Fibroblast of lung (primary cell): ENCODE measurements at places on chromosomes 3 and 15.

- peak; percentile 73 for DNase-seq
These were observed 105.0 kb downstream of the KLHL25 start for GRCh38 chr15:85689729-85690128.

GRCh38 chr15:47486040-47486439 is 231.3 kb upstream of the SEMA6D start:
- peak; percentile 35 for DNase-seq

- DNase-seq = peak; percentile 96
These were observed 49.1 kb downstream of the DNASE1L3 start for GRCh38 chr3:58161435-58162398.

DNA sequence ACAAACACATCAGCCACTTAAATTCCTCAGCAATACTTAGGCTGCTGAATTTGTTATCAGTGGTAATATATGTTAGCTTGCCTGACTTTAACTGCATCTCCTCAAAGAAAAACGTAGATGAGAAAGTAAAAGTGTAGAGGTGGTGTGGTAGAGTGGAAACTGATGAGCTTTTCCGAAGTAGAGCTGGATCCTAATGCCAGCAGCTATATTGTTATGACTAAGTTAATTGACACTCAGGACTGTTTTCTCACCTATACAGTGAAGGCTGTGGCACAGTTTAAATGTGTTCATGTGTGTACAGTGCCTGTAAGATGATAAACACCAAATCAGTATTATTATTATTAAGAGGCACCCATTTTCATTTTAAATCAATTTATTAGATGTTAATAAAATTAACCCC is 174.9 kb downstream of the TNIK start:
- DNase-seq = no peak

DNA sequence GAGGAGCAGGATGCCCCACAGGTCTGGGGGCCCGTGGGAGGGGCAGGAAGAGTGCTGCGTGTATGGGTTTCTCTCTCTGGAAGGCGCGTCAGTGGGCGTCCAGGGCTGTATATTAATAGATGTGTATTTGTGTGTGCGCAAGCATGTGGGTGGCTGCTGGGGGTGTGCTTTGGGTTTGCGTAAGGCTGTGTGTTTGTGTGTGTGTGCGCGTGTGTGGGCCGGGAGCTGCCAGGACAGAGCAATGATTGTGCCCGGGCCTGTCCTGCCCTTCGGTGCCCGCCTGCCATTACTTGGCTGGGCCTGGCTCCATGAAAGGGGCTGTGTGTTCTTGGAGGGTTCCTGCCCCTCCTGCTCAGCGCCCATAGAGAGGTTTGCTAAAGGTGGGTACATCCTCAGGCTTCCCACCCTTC is 16.3 kb downstream of the CSPG4 start:
- DNase-seq = no peak

DNA sequence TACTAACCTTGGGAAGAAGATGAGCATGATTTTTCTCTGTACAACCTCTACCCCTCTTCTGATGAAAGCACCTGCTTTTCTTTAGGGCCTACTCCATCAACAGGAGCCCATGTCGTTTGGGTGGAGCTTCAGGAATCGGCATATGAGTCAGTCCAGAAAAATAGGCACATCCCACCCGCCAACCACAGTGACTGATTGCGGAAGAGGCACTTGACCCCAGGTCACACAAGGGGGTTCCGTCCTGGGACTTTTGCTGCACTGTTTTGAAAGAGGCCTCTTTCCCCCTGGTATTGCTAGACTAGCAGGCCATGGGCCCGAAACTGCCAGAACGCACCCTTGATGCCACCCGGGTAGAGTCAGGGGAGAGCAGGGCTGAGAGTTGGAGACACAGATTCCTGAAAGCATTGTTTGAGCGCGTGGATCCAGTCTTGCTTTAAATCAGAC is 19.3 kb upstream of the NRROS start:
- peak; percentile 14 for DNase-seq

- no peak for DNase-seq
These were observed 129.8 kb upstream of the MEF2A start for GRCh38 chr15:99435877-99436541.

DNA sequence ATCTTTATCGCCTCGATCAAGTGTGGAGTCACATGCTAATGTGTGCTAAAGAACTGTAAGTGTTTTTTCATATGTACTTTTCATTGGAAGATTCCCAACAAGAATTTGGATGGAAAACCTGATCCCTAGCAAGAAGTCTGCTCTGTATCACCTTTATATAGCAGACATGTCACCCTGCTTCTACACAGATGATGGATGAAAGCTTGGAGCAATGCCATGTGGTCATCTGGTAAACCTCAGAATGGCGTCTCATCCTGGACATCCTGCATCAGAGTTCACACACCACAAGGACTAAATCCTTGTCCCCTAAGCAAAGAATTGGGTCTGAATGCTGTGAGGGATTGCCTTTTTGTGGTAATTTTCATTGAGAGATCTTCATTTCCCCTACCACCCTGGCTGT is 42.1 kb upstream of the CTDSPL start:
- DNase-seq = peak; percentile 22

GRCh38 chr3:27712136-27713077 is 9.7 kb downstream of the EOMES start:
- peak; percentile 81 for DNase-seq

DNA sequence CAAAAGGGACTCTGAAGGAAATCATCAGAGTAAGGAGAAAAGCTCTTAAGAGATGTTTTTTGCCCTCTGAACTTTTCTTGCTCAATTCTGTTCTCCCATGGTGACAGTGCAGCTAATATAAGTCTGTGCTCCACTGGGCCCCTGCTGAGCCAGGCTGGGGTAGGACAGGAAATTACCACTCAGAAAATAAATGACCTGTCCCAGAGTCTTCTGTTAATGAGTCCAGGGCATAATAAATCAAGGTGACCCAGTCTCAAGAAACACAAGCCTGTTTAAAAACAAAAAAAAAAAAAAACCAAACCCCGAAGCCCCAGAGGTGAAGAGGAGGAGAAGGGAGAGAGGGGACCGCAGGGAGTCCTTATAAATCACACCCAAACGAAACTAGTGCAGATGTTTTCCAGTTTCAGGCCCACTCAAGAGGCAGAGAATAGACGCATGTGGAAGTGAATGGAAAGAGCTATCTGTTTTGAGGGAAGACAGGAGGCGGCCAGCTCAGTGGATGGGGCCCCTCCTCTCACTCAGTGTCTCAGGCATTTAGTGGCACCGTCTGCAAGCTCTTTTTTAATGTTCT is 59.8 kb upstream of the BOC start:
- DNase-seq = peak; percentile 43

DNA sequence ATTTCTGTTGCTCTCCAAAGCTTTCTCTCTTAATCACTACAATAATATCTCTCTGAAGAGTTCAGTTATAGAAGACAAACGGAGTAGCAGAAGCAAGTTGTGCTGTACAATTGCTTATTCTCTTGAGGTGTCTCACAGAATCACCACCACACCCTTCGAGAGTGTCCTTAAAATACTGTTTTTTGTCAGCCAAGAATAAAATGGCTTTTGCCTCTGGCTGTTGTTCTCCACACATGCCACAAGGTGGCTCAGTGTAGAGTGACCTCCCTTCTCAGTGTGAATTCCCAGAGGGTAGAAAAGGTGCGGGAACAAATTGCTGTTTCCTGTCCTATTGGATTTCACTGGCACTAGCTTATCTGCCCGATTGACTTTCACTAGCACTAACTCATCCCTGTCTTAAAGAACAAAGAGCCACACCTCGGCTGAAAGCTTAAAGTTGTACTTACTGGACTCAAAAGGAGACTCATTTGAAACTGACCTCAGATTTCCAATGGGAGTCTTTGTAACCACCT is 134.2 kb upstream of the SATB1 start:
- DNase-seq = peak; percentile 0

GRCh38 chr15:72380743-72381142 is 4.9 kb upstream of the HEXA start:
- DNase-seq = no peak

DNA sequence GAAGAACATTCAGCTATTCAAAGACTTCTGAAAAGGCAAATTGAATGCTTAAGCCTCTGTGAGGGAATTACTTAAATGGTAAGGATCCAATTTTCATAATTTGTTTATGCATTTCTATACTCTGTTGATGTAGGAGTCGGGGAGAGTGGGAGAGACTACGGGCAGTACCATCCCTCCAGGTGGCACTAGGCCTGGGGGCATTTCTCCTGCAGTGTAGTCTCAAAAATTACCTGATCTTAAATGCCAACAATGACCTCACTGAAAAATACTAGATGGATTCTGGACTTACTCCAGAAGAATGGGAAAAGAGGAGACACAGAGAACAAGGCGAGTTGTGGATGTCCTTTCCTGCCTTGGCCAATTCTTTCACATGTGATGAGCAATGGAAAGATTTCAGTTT is 77.8 kb upstream of the PLXND1 start:
- DNase-seq = no peak

DNA sequence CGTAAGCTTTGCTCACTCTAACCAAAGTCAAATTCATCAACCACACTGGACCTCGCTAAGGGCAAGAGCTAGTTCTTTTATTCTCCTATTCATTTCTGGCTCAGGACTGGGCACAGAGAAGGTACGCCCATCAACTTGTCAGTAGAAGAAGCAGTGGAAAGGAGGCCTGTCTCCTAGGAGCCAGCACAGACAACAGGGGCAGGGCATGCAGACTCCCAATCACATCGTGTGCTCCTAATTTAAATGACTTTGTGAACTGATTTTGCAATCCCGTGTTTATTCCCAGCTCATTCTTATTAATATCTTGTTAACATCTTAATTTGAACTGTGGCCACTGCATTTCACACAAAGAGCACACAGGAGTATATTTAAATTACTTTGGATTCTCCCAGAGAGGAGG is 161.1 kb upstream of the BCL6 start:
- no peak for DNase-seq
